Forelimb muscle (tissue), 1 donor: ENCODE measurements at places on chromosomes 13 and 19.

GRCh38 chr19:39397360-39398296 is 6.5 kb downstream of the MED29 start:
- DNase-seq = no peak

- DNase-seq = no peak
Observed at GRCh38 chr13:111360452-111360851, 40.0 kb downstream of the TEX29 start.

DNA sequence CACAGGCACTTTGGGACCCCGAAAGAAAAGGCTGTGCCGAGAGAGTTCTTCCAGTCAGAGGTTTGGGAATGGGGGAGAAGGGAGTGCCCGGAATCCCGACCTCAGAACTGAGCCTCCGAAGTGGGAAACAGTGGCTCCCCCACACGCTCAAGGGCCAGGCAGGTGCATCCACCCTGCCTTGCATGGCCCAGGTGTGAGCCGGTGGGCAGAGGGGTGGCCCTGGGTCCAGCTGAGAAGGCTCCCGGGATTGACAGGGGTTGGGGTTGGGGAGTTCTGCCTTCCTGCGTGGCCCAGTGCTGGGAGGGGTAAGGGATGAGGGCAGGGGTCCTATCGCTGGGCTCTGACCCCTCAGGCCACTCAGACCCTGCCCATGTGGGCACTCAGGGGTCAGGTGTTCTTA is 163.5 kb upstream of the TUBA3C start:
- no peak for DNase-seq

DNA sequence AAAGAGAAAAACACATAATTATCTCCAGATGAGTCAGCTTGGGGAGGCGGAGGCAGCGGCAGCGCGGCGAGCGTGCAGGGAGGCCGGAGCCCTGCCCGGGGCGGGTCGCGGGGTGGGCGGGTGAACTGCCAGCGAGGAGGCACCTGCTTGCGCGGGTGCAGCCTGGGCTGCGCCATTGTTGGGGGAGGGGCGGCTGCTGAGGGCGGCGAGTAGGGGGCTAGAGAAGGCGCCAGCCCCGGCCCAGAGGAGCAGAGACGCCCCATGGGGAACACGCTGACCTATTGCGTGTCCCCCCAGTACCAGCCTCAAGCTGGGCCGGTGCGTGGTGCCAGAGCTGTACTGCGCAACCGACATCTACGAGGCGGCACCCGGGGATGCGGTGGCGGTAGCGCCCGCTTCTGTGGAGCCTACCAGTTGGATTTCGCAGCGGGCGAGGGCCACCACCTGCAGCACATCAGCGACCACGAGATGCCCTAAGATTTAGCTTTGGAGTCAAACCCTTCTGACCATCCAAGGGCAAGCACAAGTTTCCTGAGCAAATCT is 16.7 kb downstream of the ZNF100 start:
- no peak for DNase-seq

GRCh38 chr13:100254002-100254401 is 165.1 kb downstream of the PCCA start:
- no peak for DNase-seq

DNA sequence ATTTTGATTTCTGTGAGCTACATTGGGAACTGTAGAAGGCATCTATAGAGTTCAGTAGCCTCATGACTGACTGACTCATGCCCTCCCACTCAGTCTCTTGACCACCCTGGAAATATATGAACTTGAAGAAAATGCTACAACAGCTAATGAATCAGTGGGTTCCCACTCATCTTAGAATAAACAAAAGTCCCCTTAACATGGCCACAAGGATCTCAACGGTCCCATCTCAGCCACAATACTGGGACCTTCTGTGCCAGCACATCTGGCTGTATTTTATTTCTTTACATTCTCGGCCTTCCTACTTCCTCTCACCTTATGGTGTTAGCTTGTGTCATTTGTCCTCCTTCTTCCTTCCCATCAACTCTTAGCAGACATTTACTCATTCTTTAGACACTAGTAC is 619.8 kb downstream of the DCT start:
- no peak for DNase-seq

DNA sequence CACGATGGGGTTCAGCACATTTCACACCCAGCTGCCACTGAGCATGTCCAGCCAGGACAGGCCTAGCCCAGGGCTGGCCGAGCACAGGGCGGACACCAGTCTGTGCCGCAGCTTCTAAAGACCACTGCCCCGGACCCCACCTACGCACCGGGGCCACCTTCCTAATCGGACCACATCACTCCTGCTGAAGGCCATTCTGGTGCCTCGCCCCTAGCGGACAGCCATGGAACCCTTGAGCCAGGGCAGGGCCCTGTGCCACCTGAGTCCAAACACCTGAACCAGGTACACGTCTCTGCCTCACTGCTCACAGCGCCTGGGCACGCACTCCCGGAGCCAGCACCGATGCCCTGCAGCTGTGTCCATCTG is 8.4 kb upstream of the C13orf46 start:
- DNase-seq = no peak

- DNase-seq = no peak
Observed at GRCh38 chr13:49652355-49653305, 24.3 kb downstream of the ARL11 start.

DNA sequence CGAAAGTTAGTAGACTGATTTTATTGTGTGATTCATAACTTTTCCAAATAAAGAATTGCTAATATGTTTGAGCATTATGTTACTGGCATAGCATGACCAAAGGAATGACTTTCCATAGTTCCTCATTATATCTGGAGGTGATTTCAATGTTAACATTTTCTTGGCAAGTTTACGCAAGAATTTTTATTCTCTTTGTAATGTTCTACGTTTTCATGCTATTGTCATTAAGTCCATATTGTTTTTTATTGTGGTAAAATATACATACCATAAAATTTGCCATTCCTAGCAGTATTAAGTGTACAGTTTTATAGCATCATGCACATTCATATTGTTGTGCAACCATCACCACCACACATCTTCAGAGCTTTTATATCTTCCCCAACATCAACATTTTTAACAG is 14.8 kb downstream of the KCTD12 start:
- DNase-seq = no peak

- DNase-seq = no peak
Observed at GRCh38 chr13:35470671-35471661, 5.5 kb downstream of the MAB21L1 start.

GRCh38 chr13:20923272-20923671 is 20.7 kb upstream of the XPO4 start:
- DNase-seq = no peak

GRCh38 chr13:93249364-93250306 is 23.0 kb downstream of the GPC6 start:
- no peak for DNase-seq

DNA sequence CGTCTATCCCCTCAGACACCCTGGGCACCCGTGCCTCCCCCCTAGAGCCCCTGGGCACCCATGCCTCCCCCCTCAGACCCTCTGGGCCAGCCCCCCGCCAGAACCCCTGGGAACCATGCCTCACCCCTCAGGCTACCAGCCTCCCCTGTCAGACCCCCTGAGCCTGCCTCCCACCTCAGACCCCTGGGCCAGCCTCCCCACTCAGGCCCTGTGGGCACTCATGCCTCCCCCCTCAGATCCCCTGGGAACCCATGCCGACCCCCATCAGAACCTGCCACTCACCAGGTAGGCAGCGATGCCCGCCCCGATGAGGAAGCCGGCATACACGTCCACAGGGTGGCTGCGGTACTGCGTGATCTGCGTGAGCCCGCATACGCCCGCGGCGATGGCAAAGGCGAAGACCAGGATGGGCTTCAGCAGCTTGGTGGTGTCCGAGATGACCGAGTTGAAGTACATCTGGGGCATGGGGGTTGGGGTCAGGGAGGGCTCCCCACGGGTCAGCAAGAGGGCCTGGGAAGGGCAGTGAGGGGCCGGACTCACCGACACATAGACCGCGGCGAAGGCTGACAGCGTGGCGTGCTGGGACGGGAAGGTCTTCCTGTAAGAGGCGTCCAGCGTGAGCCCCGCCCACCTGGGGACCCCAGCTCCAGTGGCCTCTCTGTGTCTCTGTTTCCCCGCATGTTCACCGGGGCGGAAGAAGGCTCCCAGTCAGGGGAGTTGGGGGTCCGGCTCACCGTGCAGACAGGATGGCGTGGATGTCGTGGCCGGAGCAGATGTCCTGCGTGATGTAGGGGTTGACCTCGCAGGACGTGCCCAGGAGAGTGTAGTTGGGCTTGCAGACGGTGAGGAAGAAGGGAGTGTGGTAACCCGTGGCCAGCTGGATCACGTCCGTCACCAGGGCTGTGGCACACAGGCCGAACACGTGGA is 7.3 kb downstream of the PLPPR3 start:
- DNase-seq = no peak

- DNase-seq = no peak
Observed at GRCh38 chr19:48606463-48607358, at the start of gene SPACA4. TSS of gene SPACA4 (plus strand) at chr19:48606742. CDS start at chr19:48606979, 237 bp downstream.

GRCh38 chr19:7856679-7857663 is 17.2 kb downstream of the PRR36 start:
- DNase-seq = no peak

DNA sequence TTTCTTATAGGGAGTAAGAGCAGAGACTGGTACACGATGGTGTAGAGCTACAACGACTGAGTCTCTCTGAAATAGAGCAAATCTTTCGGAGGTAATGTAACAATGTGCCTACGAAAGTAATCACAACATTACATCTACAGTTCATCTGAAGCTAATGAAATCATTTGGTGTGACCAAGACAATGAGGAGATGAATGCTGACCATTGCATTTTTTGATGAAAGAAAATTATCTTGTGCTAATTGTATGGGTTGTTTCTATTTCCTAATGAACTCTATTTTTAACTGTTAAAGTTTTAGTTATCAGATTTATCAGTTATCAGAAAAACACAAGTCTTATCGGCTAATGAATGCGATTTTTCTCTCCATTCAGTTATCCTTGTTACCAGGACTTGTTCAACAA is 913.4 kb downstream of the SLITRK6 start:
- DNase-seq = no peak

DNA sequence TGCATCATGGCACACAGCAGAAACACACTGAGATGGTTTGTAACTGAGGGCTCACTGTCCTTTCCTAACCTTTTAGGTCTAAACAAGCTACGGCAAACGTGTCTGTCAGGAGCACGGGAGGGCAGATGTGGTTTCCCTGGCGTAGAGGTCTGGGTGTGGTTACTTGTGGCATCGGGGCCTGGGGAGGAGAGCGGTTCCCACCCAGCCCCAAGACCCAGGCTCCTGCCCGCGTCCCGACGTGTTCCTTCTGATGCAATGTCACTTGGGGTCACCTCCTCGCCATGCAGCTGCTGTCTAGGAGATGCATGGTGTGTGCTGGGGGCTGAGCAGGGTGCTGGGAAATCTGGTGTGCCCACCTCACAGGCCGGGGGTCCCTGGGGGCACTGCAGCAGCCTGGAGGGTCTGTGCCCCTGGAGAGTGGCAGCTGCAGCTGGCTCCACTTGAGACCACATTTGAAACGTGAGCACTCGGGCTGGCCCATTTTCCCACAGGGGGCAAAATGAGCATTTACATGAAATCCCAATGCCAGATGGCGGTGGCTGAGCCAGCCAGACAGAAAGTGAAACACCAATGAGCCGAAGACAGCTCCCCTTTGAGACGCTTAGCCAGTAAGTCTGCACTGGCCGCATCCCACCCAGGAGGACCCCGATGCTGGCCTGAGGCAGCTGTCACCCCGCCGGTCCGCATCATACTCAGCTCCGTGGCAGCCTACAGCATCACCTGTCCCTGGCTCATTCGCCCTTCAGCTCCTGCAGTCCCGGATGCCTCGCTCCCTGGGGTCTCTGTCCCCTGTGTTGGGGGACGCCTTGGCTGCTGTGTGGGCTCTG is 22.3 kb upstream of the MYDGF start:
- DNase-seq = no peak

DNA sequence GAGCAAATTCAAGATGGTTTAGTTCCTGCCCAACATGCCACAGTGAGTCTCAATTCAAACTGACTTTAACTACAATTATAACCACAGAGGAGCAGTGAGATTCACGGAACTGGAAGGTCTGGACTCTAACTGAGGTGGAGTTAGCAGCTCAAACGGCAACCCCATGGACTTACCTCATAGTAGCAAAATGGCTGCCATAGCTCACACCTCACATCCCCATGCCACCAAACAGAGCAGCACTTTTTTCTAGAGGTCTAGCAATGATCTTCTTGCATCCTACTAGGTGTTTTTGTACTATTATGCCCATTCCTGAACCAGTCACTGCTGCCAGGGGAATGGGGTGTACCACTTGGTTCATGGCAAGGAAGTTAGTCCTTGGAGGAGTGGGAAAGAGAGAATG is 87.7 kb downstream of the ZNF536 start:
- no peak for DNase-seq

DNA sequence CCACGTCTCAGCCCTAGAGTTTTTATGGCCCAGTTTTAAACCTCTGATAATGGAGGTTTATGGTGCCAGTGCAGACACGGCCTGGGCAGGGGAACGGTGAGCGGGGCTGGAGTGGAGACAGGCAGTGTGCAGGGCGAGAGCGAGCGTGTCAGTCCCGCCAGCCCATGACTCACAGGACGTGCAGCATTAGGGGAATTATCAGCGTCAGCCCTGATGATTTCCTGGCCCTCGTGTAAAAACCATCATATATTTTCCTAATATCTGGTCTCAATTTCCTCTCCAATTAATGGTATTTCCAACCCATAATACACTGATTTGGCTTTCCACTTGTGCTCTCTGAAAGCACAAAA is 104.6 kb upstream of the VSTM2B start:
- no peak for DNase-seq

DNA sequence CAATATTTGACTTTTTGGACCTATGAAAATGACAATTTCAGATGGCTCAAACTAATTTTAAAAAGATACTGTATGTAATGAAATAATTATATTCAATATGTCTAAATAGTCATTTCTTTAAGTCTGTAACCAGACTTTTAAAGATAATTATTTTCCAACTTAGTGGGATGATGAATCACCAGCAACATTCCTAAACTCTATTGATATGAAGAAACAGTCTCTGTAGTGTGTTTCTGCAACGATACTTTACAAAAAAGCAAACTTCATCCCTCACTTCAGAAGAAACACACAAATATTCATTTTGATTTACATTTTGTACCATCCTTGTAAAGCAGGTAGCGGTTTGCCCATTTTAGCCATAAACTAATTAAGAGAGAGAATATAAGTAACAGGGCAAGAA is 417.4 kb downstream of the EFNB2 start:
- DNase-seq = no peak

DNA sequence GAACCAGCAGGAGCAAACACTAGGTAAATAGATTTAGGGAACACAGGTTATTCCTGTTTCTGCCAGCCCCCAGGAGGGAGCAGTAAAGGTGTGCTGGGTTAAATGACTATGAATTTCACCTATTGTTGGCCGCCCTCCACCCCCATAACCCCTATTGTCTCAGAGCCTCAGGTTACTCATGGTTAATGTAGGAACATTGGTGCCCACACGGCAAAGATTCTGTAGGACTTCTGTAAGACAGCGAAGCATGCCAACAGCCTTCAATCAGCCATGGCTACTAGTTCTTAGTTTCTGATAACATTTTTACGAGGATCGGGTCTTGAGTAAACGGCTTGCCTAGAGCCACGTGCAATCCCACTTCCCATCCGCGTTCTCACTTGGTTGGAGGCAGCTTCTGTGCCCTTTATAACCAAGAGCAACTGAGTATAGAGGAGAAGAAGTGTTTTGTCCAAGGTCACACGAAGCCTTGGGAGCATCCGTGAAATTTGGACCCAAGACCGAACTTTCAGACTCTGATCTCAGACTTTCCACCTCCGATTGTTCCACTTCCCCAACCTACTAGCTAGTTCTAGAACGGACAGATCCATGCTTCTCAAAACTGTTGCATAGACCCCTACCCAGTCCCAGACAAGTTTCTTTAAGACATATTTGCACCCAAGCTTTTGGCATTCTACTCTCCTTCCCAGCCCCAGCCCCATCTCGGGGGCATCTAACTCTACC is 5.1 kb upstream of the CACNG8 start:
- no peak for DNase-seq
